ENCODE measurements at places on chromosomes 4 and X.

GRCh38 chr4:4989083-4989622 is 30.1 kb downstream of the CYTL1 start:
- no peak for DNase-seq

GRCh38 chr4:40194602-40195161 is 2.1 kb upstream of the RHOH start:
- DNase-seq, result no peak

DNA sequence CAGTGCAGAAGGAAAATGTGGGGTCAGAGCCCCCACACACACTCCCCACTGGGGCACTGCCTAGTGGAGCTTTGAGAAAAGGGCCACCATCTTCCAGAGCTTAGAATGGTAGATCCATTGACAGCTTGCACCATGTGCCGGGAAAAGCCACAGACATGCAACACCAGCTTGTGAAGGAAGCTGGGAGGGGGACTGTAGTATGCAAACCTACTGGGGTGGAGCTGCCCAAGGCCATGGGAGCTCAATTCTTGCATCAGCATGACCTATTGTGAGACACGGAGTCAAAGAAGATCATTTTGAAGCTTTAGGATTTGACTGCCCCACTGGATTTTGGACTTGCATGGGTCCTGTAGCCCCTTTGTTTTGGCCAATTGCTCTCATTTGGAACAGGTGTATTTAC is 142.8 kb upstream of the ARHGEF9 start:
- no peak for DNase-seq

DNA sequence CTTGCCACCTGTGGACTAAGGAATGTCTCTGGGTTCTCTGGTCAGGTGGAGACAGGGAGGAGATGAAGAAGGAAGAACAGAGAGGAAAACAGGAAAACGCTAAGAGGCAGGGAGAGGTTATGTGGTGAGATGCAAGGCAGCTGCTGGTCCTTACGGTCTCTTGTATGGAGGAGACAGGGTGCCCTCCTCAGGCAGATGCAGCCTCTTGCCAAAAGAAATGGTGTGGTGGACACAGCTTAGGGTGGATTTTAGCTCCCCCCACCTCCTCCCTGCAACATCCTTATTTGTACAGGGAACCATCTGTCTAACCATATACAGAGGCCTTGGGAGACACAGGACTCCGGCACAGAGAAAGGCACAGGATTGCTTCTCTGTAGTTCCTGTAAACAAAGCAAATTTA is 9.7 kb downstream of the OCIAD2 start:
- DNase-seq, result no peak

DNA sequence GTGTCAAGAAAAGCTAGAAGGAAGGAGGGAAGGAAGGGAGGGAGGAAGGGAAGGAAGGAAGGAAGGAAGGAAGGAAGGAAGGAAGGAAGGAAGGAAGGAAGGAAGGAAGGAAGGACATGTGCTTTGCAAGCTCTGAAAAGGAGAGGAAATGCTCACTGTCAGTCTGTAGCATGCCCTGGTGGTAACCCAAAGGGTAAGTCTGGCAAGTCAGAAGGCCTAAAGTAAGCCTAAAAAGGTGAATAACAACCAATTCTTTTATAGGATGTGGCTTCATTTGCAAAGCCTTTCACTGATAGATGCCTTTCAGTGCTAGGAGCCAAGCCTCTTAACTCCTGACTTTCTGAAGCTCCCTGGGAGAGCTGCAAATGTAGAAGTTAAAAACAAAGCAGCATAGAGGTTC is 542.6 kb downstream of the CFAP47 start:
- DNase-seq, result no peak

GRCh38 chrX:44667771-44668170 is 125.1 kb upstream of the FUNDC1 start:
- no peak for DNase-seq

DNA sequence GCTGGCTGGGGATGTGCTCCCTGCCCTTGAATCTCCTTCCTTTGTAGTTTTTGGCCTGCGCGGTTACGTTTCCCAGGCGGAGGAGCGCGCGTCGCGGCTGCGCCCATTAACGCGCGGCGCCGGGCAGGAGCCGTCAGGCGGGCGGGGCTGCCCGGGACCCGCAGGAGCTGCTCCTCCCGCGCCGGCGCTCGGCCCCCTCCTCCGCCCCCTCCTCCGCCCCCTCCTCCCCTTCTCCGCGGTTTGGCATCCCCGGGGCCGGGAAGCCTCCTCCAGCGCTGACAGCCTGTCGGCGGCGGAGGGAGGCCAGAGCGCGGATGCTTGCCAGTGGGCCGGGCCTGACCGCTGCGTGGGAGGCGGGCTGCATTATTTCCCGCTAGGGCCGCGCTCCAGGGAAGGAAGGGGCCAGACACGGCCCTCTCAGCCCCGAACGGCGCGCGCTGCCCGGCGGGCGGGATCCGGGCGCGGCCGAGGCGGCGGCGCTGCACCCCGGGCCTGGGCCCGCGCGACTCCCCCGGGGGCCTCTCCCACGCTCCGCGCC is at the start of gene DCLK2:
TSS of gene DCLK2 (plus strand) at position 405 of the 538 bp plus-strand sequence. CDS start 583 bp downstream, outside the sequence.
- DNase-seq, result peak; percentile 43

- DNase-seq, result peak; percentile 2
These were observed at the start of gene MGARP for GRCh38 chr4:139279760-139280620. Gene MGARP (minus strand): TSS chr4:139280225. CDS start chr4:139280158, 67 bp downstream.

DNA sequence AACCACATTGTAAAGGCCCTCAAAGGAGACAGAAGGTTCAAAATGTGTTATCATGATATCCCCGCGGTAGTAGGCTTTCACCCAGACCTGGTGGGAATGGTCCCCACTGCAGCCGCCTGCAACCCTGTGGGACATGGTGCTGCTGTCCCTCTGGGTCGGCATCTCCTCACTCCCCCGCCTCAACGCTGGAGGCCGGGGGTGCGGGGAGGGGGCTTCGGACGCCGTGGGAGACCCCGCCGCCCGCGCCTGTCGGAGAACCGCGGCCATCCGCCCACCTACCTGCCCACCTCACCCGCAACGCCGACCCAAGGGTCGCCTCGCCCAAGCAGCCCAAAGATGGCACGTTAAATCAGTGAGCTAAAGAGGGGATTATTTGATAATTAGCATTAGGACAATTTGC is 11.2 kb upstream of the ARMCX1 start:
- no peak for DNase-seq

DNA sequence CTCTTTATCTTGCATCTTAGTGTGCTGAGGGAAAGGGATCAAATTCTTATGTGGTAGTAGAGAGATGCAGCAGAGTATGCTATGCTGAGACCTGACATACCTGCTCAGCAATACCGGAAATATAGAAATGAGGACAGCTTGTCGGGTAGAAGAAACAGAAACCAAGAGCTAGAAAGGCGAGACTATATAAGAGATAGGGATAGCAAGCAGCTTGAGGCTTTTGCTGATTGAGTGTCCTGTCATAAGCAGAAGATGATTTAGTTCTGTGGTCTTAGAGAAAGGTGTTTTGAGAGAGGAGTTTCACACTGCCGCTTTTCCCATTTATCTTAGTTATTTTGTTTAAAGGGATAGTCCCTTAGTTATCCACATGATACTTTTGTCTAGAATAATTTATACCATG is 31.7 kb downstream of the USP9X start:
- DNase-seq, result no peak

GRCh38 chr4:123980736-123981300 is 584.2 kb downstream of the SPRY1 start:
- no peak for DNase-seq

GRCh38 chr4:111689214-111689613 is 456.0 kb upstream of the FAM241A start:
- no peak for DNase-seq

DNA sequence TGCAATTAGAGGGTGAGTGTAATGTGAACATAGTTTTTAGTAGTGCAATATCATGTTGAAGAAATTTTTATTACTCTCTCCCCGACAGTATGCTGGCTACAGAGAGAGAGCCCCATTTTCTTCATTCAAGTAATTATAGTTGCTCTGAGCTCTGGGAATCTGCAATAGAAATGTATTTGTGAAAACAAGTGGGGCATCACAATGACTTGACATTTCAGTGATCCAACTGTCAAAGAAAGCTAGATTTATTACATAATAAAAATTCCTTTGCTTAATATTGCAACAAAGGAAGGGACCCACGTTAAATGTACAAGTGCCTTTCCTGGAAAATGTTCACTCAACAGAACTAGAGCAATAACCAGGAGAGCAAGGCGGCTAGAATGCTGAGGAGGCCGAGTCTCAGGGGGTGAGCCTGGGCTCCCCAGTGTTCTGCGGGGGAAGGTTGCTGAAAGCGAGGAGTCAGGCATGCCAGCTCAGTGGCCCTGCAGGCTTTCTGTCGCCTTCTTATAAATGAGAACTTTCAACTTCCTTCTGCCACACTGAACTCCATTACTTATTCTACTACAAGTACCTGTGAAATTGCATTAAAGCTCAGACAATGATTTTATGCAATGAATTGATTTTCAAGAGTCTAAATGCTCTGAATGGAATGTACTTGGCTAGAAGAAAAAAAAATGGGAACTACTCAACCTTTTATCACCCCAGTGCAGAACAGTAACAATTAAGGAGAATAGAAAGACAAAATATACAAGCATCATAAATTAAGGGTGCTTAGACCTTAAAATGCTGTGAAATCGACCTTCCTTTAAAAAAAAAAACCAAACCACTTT is 476.4 kb downstream of the AFF2 start:
- no peak for DNase-seq

DNA sequence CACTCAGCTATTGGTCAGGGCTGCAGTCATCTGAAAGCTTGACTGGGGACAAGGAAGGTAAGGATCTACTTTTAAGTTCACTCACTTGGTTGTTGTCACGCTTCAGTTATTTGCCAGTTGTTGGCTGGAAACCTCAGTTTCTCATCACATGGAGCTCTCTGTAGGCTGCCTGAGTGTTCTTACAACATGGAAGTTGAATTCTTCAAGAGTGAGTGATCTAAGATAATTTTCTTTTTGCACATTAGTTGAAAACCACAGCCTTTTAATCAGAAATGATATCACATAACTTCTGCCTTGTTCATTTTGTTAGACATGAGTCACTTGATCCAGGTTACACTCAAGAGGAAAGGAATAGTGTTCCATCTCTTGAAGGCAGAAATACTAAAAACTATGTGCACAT is 552.7 kb downstream of the RAPGEF2 start:
- DNase-seq, result no peak
